ENCODE measurements at places on chromosomes 6 and 20.

- no peak for DNase-seq
Measured at GRCh38 chr6:39137245-39137644, 22.3 kb upstream of the SAYSD1 start.

DNA sequence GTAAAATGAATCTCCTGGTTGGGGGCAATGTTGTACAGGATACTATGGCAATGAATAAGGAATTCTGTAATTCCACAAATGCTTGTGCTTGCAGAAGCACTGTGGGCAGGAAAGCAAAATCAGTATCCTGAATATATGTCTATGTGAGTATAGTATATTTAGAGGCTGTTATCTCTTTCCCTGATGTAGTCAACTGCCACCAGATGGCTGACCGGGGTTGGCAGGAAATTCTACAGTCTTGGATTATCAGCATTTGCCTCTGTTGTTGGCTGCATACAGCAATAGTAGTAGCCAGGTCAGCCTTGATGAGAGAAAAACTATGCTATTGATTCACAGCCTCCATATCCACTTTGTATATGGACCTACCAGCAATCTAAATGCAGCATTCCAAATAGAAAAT lies 425.1 kb upstream of the JAG1 start:
- DNase-seq, result no peak

GRCh38 chr20:30601974-30602373 lies 655.5 kb upstream of the DEFB115 start:
- no peak for DNase-seq

GRCh38 chr6:163338671-163339405 lies 75.7 kb upstream of the QKI start:
- no peak for DNase-seq

GRCh38 chr6:128925765-128926164 lies 42.8 kb downstream of the LAMA2 start:
- DNase-seq, result no peak

DNA sequence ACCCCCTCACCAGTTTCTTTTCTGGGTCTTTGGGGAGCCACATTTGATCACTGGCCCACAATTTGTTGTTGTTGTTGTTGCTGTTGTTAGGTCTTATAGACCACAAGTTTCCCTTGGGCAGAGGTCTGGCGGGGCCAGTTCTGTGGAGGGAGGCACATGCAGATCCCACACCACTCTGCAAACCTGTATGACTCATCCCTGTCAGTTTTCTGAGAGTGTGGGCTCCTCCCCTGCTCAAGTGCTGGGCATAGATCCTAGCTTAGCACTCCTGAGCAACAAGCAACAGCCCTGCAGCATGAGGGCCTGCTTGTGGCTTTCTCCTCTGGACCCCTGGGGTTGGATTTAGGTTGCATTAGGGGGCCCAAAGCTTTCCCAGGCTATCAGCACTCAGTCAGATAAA lies 411.1 kb upstream of the HTR1E start:
- DNase-seq, result no peak

GRCh38 chr20:24686156-24686555 lies 216.7 kb downstream of the SYNDIG1 start:
- DNase-seq, result no peak

GRCh38 chr6:122432816-122433215 lies 33.4 kb downstream of the HSF2 start:
- peak; percentile 36 for DNase-seq

- DNase-seq, result no peak
Measured at GRCh38 chr20:9531581-9531980, 17.2 kb downstream of the LAMP5 start.

- no peak for DNase-seq
Measured at GRCh38 chr6:17666646-17667045, 40.1 kb downstream of the NUP153 start.

DNA sequence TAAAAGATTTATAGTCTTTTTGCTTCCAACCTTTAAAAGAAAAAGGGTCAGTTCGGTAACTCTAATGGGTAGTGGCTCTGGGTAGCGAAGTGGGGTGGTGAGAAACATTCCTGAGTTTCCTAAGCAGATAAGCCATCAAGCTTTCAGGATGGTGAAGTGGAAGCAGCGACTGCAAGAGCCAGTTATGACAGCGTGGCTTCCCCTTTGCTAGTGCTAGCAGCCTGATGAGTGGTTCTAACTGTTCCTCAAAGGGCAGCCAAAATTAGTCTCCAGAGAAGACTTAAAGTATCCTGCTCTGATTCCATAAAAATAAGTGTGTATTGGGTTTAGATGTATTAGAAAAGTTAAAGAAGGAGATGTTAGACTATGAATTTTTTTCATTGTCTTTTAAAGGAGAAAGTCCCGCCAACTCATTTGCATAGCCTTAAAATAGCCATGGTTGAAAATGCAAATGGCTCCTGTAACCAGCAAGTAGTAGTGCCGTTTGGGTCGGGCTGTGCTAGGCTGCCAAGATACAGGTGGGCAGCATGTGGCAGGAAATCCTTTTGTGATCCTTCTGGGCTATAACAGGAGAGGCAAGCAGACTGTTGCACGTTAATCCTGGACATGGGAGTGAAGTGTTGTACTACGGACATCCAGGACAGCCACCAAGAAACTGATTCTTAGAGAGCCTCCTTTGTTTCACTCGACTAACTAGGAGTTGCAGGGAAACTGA lies 18.0 kb downstream of the ELOVL2 start:
- no peak for DNase-seq

DNA sequence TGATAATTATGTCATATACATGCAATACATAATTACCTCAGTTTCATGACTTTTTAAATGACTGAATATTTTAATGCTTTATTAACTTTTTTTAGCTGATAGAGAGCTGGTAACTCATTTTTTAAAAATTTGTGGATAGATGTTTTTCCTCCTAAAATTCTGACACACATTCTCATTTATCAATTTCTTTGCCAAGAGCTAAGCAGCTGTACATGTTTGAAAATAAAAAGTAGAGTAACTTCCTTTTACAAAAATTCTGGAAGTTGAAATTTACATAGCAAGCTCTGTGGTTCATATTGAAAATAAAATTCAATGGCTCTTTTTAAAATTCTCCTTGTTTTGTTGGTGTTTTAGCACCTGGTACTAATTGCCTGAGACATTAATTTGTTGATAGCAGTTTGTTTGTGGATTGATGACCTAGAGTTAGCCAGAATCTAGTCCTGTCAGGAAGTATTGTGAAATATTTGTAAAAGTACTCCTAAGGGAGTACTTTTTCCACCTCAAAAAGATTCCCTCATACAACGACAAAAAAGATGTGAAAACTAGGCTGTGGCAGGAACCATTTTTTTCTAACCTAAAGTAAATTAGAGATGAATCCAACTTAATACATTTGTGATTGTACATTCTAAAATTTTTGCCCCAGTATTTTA lies 621.8 kb downstream of the BCKDHB start:
- DNase-seq, result no peak

- DNase-seq, result peak; percentile 28
Measured at GRCh38 chr6:157328108-157328692, 4.9 kb upstream of the TMEM242 start.

DNA sequence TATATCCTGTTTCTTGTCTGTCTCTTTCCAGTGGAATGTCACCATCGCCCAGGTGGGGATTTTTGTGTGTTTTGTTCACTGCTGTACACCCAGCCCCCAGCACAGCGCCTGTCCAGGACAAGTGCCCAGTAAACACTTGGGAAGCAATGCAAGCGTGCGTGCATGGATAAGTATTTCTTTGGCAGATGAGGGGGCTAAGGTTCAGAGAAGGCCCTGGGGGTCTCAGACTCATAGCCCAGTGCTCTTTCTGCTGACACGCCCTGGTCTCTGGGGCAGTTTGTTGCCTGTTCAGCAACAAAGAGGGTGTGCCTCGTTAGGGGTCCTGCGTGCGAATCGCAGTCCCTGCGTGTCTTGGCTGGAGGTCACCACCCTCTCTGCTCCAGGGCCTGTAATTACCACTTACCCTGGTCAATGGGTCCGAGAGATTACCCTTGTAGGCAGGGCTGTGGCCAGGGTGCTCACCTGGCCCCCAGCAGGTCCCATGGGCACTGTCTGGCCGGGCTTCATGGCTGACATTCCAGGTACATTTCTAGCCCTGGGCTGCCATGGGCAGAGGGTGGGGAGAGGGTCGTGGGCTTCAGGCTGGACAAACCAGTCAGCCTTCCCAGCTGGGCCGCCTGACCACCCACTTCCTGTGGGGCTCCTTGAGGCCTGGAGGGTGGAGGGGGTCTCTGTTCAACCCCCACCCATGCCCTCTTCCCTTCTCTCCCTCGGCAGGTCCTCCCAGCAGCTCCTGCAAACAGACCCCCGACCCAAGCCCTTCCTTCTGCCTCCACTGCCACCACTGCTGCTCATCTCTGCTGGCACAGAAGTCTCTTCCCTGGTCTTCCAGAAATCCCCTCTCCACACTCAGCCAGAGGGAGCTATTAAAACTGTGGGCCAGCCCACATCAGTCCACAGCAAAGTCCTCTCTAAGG lies 87.1 kb downstream of the CEBPB start:
- no peak for DNase-seq

DNA sequence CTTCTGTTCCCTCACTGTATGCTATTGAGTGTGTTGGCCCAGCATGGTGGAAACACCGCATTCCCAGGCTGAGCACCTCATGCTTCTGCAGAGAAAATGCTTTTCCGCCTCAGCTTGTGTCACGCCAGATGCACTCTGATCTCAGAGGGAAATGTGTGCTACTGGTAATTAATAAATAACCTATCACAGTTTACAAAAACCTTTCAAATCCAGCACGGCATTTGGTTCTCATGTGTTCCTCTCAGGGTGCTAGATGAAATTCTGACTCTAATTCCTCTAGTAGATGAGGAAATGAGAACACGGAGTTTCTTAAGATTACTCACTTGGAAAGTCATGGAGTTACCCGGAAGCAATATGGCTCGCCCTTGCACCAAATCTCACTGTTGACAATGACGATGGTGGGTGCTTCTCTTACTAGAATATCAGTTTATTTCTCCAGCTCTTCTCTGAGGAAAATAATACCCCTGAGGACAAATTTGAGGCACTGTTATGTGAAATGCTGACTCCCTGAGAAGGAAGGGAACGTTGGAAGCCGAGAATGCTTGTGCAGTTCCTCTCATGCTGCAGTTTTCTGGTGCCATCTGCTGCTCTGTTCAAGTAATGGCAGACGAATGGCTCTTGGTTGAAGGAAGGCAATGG lies 116.6 kb downstream of the RNF144B start:
- peak; percentile 39 for DNase-seq

DNA sequence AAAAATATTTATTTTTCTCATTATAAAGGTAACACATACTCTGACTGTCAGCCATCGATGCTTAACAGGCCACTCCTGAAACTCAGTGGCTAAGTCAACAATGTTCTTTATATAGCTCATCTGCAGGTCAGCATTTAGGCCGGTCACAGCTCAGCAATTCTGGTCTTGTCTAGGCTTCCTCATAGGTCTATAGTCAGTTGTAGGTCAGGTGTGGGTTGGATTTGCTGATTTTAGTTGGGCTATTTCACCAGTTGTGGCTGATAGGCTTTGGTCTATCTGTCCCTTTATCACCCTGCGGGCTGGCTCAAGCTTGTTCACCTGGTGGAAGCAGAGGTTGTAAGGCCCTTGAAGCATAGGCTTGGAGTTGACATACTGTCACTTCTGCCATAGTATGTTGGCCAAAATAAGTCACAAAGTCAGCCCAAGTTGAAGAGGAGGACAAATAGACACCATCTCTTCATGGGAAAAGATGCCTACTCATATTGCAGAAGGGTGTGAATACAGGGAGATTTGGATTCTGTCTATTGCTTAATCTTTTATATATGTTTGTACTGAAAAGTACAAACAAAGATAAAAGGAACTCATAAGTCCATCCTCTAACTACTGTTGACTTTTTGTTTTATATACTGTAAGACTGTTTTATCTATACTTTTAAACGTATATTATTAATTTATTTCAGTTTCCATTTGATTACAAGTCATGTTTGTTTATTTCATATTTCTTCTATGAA lies 75.0 kb downstream of the BCKDHB start:
- no peak for DNase-seq

DNA sequence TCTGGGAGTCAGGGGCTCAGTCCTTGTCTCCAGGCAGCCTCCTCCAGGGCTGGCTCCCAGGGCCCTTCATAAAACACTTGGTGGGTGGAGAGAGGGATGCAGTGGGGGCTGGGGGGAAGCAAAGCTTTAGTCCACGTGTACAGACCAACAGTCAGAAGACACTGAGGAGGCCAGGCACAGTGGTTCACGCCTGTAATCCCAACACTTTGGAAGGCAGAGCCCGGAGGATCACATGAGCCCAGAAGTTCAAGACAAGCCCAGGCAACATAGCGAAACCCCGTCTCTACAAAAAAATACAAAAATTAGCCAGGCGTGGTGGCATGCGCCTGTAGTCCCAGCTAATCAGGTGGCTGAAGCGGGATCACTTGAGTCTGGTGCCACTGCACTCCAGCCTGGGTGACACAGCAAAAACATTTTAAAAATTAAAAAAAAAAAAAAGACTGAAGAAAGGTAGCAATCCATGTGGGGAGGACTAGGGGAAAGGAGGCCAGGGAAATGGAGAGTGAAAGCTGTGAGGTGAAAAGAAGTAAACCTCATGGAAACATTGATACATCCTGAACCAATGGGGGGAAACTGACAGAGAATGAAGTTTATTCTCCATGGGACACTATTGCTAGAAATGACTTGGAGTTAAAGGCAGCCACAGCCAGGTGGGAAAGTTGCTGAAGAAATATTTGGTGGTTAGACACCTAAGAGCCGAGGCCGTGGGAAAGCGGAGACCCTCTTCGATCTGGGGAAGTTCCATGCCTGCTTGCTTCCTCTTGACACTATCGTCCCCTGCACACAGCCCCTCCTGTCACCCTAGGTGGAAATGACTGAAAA lies 35.4 kb downstream of the PIM1 start:
- DNase-seq, result peak; percentile 28

GRCh38 chr6:112504621-112505020 lies 157.5 kb downstream of the RFPL4B start:
- DNase-seq, result no peak

DNA sequence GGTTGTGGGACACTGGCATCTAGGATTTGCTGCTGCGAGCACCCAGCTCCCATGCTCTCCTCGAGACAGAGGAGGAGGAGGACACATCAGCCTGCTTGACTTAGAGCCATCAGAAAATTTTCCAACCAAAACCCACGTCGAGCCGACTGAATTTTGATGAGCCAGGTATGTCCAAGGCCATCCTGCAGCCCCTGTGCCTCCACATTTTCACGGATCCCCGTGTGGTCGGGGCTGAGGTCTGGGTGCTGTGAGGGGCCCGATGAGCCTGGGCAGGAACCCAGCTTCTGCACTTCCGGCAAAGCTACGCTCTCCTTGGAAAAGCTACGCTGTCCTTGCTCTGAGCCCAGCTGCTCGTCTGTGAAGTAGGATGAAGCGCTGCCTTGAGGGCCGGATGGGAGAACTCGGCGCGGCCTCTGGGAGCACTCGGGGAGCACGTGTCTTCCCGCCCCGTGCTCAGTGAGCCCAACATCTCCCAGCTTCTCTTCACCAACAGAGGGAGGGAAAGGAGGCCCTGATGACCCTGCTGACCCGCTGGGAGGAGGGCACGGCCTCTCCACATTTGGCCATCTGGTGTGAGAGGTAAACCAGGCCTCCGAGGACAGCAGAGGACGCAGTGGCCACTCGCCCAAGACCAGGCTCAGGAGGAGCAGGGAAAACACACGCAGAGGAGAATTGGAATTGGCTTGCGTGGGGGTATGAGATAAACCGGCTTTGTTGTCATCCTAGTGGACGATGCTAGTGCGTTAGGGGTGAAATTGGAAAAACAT lies 33.9 kb downstream of the PSMG4 start:
- DNase-seq, result no peak

Measured in activated CD4-positive, alpha-beta T cell treated with anti-CD3 and anti-CD28 coated beads, Interleukin-2, Interleukin-4, amounts not matched to agents 100 ng/mL and 50 ng/mL, durations not matched to agents 16 hours and 8 hours (primary cell).